ENCODE measurements at places on chromosomes 6 and 20. TPM values are rescaled to one million over a fixed set of nuclear protein-coding genes. Genes with fewer than 3 reads are reported as not detected.

The PREP gene
- polyA plus RNA-seq, result 36.5 TPM

The RIPOR3 gene
- 4.0 TPM for polyA plus RNA-seq

The PTPRK gene
- 24.1 TPM for polyA plus RNA-seq

The LPA gene
- not detected for polyA plus RNA-seq

The MYH7B gene
- polyA plus RNA-seq, result 48.9 TPM

The PACSIN1 gene
- polyA plus RNA-seq, result 1.1 TPM

The LHFPL5 gene
- polyA plus RNA-seq, result not detected

The ZC3H12D gene
- polyA plus RNA-seq, result 0.46 TPM
